Lower leg skin (tissue), 4 donors: ENCODE measurements at places on chromosomes 2 and 18.

DNA sequence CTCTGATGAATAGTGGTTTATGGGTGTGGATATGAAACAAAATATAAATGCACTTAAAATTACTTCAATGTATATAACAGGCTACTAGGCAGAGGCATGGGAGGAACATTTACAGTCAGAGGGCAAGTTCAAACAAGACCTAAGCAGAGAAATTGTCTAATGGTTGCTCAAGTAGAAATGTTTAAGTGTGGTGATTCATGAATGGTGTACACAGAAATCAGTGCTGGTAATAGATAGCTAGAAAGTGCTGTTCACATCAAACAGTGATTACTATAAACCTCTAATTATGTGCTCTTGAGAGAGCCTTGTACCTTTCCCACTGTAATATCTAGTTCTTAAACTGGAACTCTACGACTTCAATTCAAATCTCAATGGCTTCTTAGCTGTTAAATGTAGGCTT lies 485.1 kb downstream of the NRXN1 start:
- no peak for DNase-seq

DNA sequence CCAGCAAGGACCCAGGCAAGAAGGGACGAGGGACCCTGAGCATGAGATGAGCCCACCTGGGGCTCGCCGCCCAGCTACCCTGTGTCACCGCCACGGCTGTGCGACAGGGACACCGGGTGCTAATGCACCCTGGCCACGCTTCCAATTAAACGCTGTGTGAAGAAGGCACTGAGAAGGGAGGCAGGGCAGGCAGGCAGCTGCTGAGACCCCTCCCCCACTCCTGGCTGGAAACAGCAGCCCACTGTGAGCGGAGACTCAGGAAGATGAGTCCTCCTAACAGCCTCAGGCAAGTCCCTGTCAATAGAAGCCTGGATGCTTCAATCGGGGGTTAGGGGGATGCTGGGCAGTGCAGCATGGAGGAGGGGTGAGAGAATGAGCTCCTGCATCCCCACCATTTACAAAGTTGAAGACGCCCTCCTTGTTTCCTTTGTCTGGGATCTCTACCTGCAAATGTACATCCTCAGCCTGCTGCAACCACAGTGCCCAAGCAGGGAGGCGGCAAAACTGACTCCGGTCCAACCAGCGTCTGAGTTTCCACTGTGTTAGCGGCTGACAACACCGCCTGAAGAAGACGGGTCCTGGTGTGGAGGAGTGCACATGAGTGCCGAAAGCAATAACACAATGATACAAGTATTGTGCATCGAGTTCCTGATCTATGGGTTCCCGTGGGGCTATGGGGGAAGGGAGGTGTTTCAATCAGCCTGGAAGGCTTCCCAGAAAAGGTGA lies 12.8 kb downstream of the TMEM163 start:
- DNase-seq = no peak

DNA sequence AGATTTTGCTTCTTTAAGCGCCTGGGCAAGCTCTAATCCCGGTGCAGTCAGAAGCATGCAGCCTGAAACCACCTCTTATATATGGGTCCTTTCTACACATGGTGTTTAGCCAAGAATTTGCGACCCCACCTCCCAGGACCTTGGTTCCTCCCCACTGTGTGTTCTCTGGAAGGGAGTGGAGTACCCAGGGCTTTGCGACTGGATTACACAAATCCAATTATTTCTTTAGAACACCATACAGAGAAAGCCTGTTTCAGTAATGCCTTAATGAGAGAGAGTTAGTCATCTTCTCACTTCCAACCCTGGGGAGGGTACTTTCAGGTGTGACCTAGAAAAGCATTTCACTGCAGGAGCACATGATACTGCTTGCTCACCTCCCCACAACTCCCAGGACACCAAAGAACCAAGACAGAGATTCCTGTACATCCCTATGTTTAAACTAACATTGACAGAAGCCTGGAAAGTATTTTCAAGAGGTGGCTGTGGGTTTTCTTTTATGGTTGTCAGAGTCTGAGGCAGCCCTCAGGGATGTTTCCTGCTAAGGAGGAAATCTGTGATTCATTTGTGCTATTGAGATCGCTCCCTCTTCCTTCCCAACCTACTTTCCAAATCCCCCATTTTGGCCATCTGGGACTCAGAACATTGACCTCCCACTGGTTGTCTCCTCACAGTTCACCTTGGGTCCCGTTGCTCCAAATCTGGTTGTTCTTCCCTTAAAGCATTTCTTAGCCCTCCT lies at the start of gene CAPN14:
TSS of gene CAPN14 (minus strand) at position 51 of the 736 bp plus-strand sequence. CDS start 12,068 bp downstream, outside the sequence.
- no peak for DNase-seq

- DNase-seq = no peak
These were observed 31.2 kb upstream of the HPCAL1 start for GRCh38 chr2:10271509-10271908.

DNA sequence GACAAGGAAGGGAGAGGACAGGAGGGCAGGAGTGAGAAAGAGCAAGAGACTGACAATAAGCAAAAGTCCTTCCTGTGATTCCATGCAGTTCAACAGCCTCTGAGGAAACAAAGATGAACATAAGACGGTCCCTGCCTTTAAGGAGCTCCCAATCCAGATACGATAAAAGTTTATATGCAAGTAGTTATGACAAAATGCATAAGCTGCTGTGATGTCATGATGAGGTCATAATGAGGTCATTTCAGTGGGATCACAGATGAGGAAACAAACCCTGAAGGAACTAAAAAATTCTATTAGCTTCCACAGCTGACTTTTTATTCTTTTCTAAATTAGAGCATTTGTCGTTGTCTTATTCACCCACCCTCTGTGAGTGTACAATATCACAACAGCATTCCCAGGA lies 458.5 kb upstream of the ACVR2A start:
- no peak for DNase-seq

GRCh38 chr2:134600208-134600607 lies 118.6 kb downstream of the TMEM163 start:
- no peak for DNase-seq
